ENCODE measurements at places on chromosomes 5 and 9. TPM values are rescaled to one million over a fixed set of nuclear protein-coding genes. Genes with fewer than 3 reads are reported as not detected.

GRCh38 chr9:89538871-89539270 lies 41.0 kb upstream of the SEMA4D start:
- DNase-seq: no peak

GRCh38 chr9:99012957-99013512 lies 69.3 kb downstream of the COL15A1 start:
- DNase-seq: no peak

DNA sequence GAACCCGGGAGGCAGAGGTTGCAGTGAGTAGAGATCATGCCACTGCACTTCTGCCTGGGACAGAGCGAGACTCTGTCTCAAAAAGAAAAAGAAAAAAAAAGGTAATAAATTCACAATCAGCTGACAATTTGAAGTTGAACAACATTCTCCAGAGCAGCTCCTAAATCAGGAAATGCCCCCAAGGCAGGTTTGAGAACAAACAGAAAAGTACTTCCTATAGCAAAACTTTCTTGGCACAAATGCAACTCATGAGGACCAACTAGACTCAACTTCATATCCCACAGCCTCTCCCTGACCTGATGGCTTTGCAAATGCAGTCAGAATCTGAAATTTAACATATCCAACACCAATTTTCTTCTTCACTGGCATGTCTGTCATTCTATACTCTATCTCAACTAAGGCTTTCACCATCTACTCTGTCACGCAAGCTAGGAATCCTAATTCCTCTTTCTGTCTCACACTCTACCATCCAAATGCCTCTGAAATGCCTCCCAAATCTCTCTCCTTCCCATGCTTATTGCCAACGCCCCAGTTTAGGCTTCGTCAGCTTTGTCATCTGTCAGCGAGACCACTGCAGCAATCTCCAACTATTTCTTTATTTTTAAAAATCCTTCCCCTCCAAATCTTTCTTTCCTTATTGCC lies 113.3 kb downstream of the MAPKAP1 start:
- DNase-seq: no peak

DNA sequence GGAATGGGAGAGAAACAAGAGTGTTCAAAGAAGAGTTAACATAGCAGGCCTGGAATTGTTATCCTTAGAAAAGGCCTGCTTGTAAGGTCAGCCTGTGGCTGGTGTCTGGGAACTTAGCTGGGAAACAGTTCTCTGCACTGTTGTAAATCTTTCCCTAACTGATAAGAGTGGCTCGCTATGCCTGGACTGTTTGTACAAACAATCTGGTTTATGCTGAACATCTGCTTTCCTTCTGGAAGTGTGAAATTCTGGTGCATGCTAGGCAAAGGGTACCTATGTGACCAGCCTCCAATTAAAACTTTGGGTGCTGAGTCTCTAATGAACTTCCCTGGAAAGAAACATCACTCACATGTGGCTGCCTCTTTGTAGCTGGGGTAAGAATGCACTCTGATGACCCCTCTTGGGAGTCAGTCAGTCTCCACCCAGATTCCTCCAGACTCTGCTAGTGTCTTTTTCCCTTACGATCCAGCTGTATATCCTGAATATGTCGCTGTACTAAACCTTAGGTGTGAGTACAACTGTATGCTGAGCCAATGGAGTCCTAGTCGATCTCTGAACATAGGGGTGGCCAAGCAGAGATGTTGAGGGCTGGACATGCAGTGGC lies 16.5 kb downstream of the SPARC start:
- DNase-seq: no peak

The SLC4A9 gene
- total RNA-seq: not detected

Measured in Right ventricle myocardium inferior (tissue), 1 donor.